Kidney (tissue), 22 donors: ENCODE measurements at places on chromosomes 6 and 20. TPM values are rescaled to one million over a fixed set of nuclear protein-coding genes. Genes with fewer than 3 reads are reported as not detected.

GRCh38 chr20:23257848-23258746 is 92.5 kb upstream of the NXT1 start:
- peak; percentile 52 for DNase-seq

- no peak for DNase-seq
Observed at GRCh38 chr6:95185874-95186273, 391.5 kb upstream of the MANEA start.

The TINAG gene
- polyA plus RNA-seq: 73.0 TPM

DNA sequence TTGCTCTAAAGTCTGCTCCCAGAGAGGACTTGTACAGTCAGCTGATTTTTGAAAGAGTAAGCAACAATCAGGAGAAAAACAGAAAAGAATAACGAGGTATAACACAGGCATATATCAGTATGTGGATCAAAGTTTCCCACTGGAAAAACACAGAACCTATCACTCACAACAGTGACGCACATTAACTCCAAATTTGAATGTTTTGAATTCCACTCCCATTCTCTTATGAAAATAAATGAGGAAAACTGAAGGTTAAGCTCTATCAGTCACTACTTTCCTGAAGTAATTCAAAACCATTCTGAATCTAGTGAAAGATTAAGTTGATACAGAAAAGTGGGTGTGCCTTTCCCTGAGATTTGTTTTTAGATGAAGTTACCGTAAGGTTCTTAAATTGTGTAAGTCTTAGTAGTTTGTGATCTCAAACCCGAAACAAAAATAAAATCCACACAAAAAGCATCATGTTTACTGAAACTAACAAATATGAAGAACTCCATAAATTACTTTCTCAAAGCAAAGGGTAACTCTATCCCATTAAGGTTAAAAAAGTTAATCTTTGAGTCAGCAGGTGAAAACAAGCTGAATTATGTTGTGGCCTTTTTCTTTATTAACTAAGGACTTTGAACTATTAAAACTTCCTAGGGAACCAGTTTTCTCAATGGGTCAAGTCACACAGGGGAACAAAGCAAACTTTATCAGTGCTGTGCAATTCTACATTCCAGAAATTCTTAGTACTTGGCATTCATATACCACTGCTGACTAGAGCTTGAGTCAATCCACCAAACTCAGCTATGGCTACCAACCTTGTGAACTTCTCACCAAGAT is 115.7 kb downstream of the OGFRL1 start:
- DNase-seq: no peak

- no peak for DNase-seq
Observed at GRCh38 chr20:698276-698675, 22.7 kb upstream of the SCRT2 start.
